ENCODE measurements at places on chromosomes 16 and 17.
A peak's percentile ranks its signal among the peaks of the same experiment; 100 is the strongest.

GRCh38 chr16:77860953-77861352 lies 72.6 kb downstream of the VAT1L start:
- DNase-seq, result no peak

GRCh38 chr16:1870365-1871082 lies 1.4 kb downstream of the MEIOB start:
- no peak for DNase-seq

- no peak for DNase-seq
Observed at GRCh38 chr17:35775039-35775438, 14.4 kb downstream of the C17orf50 start.

DNA sequence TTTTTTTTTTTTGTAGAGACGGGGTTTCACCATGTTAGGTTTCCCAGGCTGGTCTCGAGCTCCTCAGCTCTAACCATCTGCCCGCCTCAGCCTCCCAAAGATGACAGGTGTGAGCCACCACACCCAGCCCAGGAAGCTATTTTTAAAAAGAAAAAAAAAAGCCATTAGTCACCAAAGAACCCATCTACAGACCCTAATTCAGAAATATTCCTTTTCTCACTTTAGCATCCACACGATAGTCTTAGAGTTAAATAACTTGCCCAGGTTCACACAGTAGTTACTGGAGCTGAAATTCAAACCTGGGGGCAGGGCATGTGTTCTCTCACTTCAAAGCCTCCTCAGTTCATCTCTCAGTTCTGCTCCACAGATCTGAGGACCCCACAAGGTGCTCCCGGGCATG lies 70.3 kb upstream of the NOL11 start:
- no peak for DNase-seq

GRCh38 chr16:60432472-60432871 lies 1603.8 kb downstream of the CDH8 start:
- DNase-seq, result no peak

- DNase-seq, result no peak
Observed at GRCh38 chr17:12683299-12683698, 17.6 kb downstream of the MYOCD start.

GRCh38 chr16:50096791-50097190 lies 31.0 kb downstream of the HEATR3 start:
- DNase-seq, result no peak

- no peak for DNase-seq
Observed at GRCh38 chr17:48912476-48912875, 4.3 kb downstream of the UBE2Z start.

DNA sequence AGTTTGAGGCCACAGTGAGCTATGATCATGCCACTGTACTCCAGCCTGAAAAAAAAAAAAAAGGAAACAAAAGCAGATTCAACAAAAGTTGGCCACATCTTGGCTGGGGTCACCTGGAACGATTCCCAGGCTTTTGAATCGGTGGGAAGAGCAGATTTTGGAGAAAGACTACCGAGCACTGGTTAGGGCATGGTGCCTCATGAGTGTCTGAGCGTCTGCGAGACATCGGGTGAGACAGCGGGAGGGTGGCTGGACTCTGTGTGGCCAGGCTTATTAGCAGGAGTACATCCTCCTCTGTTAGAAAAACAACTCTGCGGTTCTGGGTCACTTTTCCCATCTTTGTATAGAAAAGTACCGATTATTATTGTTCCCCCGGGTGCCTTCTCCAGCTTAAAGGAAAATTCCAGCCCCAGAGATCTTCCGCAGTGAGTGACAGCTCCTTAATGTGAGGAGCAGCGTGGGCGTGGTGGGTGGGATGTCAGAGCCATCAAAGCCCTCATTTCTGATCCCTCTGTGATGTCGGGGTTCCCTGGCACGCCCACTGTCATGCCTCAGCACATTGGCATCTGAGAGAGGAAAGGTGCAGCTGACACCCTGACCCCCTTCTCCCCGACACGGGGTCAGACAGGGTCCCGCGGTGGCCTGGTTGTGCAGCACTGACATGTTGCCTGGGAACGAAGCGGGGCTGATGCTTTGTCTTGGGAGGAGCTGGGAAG lies 6.9 kb downstream of the RGS9 start:
- no peak for DNase-seq

DNA sequence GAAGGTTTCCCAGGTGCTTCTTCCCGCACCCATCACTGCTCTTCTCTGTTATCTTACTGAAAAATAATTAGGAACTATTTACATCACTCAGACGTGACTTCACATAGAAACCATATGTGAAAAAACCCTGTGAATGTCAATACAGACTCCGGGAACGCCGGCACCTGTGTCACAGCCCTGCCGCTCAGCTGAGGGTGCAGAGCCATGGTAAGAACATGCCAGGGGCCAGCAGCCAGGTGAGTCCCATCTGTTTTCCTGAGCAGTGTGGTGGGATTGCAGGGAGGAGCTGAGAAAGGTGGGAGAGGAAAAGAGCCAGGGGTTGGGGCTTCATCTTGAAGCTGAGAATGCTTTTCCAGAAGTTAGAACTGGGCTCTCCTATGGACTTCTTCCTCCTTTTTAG lies 13.7 kb downstream of the FOXF1 start:
- DNase-seq, result no peak

GRCh38 chr17:39400547-39401411 lies 647 bp downstream of the FBXL20 start:
- no peak for DNase-seq

DNA sequence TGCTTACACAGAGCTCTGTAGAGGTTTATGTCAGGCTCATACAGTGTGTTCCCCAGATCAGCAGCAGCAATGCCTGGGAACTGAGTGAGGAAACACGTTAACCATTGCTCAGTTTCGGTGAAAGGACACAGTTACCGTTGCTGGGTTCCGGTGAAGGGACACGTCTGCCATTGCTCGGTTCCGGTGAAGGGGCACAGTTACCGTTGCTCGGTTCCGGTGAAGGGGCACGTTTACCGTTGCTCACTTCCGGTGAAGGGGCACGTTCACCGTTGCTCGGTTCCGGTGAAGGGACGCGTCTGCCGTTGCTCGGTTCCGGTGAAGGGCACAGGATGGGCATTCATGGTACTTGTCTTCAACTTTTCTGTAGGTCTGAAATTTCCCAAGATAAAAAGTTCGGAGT lies 81.7 kb downstream of the MRM3 start:
- DNase-seq, result no peak

GRCh38 chr17:81519284-81520020 lies 6.9 kb upstream of the ACTG1 start:
- peak; percentile 61 for DNase-seq

GRCh38 chr16:57166451-57166850 lies 19.4 kb downstream of the PSME3IP1 start:
- DNase-seq, result no peak

DNA sequence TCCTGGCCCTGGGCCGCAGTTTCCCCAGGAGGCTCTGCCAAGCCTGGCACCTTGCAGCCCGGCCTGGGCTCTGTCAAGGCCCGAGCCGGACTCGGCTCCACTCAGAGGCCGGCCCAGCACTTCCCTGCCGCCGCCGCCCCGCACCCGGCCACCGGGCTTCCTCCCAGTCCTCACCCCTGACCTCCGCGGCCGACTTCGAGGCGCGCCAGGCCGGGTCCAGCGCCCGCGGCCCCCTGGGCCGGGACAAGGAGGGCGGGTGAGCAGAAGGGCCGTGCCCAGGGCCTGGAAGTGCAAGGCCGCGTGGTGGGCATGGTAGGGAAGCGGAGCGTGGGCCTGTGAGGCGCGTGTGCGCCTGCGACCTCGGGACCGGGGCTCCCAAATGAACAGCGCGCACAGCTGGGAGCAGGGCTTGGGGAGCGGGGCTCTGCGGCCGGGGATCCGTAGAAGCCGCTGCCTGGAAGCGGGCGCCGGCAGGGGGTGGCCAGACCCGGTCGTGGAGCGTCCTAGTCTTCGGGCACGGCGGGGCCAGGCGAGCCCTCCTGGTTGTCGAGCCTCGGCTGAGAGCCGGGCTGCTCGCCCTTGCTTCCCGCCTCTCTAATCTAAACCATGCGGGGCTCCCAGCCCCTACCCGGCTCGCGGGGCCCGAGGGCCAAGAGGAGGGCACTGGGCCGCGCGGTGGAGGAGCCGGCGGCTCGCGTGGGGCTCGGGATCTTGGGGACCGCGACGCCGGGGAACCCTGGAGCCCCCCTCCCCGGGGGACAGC lies 503 bp upstream of the TBX4 start:
- no peak for DNase-seq

GRCh38 chr17:31544186-31544585 lies 152.7 kb downstream of the RAB11FIP4 start:
- DNase-seq, result no peak

GRCh38 chr17:62617894-62618472 lies 9.5 kb upstream of the MRC2 start:
- DNase-seq, result no peak

DNA sequence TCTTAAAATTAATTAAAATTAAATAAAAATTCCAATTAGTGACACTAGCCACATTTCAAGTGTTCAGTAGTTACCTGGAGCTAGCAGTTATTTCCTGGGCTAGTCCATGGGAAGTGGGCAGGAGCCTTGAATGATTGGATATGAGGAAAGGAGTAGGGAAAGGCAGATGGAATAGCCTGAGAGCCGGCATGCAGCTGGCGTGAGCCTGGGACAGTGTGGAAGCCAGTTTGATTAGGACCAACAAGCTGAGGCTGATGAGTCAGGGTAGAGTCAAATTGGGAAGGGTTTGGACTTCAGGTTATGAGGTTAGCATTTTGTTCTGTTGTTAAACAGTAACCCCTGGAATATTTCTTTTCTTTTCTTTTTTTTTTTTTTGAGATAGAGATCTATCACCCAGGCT lies 15.3 kb upstream of the GNA13 start:
- no peak for DNase-seq

GRCh38 chr17:29577385-29578211 lies 9.1 kb downstream of the TP53I13 start:
- DNase-seq, result no peak

DNA sequence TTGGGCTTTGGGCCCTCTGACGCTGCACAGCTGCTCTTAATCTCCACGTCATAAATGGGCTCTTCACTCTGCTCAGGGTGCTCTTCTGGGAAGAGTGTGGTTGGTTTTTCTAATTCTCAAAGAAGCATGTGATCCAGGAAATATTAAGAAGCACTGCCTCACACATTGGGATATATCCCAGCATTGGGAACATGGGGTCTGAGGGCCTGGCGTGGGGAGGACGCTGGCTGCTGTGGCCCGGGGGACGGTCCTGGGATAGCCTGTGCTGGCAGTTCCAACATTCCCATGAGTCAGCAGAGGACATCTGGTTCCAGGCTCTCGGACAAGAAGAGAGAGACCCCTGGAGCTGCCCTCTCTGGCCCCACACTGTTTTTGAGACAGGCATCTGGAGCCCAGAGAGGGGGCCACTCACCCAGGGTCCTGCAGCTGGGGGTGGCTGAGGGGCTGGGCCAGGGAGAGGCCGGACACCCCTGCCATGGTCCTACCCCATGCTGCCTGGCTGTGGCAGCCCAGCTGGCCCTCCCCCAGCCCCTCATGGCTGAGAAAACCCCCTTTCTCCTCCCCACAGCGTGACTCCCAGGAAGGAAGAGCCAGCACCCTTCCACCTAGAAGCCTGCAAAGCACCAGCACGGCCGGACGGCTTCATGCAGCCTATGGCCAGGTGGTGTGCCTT lies 58.8 kb downstream of the NT5M start:
- DNase-seq, result no peak

DNA sequence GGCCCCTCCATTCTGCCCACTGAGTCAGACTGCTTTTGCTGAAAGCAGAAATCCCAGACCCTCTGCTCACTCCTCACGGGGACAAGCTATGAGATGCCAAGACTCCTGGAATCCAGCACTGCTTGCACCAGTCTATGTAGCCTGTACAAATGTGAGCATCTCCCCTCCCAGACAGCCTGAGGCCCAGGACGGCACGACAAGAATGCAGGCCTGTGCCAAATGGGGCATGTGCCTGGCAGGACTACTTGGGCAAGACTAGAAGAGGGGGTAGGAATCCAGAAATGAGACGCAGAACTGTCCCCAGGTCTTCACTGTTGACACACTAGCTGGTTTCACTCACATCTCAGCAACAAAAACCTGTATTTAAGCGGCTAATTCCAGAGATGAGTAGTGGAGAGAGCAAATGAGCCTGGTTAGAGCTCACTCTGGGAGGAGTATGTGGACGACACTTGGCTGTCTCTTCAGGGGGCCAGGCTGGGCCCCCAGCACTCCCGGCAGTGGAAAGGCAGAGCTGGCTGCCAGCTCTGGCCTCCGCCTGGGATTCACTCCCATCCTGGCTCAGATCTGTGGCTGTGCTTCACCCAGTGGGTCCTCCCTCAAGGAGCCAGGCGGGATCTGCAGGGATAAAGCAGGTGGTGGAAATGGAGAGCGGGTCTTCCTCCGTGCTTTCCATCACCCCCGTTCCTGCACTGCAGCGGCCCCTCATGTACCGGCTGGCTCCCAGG lies 2.9 kb upstream of the MYO1C start:
- no peak for DNase-seq

GRCh38 chr17:6580625-6581024 lies 24.3 kb upstream of the PITPNM3 start:
- no peak for DNase-seq

GRCh38 chr16:1817716-1818115 lies 8.9 kb downstream of the HAGH start:
- no peak for DNase-seq

GRCh38 chr16:84780544-84781376 lies 39.0 kb upstream of the CRISPLD2 start:
- DNase-seq, result no peak

DNA sequence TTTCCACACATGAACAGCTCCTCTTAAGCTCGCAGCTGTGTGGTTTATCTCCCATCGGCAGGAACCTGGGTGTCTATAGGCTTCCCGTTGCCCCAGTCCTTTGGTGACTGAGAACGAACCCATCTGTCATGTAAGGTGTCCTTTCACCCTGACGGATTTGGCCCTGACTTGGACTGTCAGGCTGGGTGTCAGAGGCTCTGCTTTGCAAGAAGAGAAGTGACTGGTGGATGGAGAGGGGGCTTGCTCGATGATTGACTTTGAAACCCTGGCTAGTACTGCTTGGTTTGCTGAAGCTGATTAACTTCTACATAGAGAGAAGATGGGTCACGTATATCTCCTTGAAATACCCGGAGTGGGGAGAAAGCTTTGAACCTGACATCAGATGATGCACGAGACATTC lies 42.9 kb downstream of the COX4I1 start:
- DNase-seq, result no peak

DNA sequence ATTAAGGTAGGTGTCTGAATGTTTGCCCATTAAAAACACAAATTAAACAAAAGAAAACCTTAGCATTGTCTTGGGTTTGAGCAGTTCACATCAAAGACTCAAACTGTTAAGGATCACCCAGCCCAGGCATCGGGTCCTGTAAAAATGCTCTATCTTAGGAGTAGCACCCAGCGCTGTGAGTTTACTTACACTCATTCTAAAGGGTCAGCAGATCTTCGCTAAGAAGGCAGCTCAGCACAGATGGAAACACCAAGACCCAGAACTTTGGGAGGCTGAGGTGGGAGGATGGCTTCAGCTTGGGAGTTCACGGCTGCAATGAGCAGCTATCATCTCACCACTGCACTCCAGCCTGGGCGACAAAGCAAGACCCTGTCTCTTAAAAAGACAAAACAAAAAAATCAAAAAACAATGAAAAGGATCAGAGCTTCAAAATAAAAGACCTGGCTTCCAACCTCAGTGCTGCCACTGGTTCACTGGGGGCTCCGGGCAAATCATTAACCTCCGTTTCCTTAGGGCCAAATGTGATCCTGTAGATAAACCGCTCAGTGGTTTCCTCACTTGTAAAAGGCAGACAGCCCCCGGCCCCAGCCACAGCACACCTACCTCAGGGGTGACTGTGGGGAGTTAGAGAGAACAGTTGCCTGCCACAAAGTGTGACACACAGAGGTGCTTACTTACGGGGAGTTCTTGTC lies 11.1 kb downstream of the COG1 start:
- DNase-seq, result peak; percentile 34

Measured in T-helper 22 cell (primary cell).